Aortic smooth muscle cell (primary cell): ENCODE measurements at places on chromosomes 6 and 20. TPM values are rescaled to one million over a fixed set of nuclear protein-coding genes. Genes with fewer than 3 reads are reported as not detected.

Gene LINC00237
- not detected in 2 replicates for total RNA-seq

Gene PRL
- not detected in 2 replicates for total RNA-seq

Gene CPNE5
- 0.31 and 0.40 TPM in 2 replicates for total RNA-seq

Gene RNF5
- 22.2 and 25.9 TPM in 2 replicates for total RNA-seq

Gene LGSN
- 0.12 TPM in 1 of 2 replicates, not detected in the other for total RNA-seq

Gene CD93
- 13.4 and 29.6 TPM in 2 replicates for total RNA-seq
